ENCODE measurements at places on chromosomes 6 and 20.

DNA sequence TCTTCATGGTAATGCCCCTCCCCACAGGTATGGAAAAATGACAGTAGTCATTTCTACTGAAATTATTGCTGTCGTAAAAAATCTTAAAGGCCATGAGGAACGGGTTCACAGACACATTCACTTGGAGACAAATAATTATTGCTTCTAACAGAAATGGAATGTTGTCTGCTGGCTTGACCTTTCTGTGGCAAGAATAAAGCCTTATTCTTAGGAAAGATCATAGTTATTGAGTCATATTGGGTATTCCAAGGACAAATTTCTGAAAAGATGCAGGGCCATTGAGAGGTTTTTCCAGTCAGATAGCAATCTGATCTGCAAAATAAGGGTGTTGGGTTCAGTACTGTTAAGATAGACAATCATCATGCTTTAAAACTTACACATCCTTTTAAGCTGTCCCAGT is 29.2 kb downstream of the AKAP7 start:
- DNase-seq: no peak

- DNase-seq: no peak
These were observed 33.9 kb upstream of the PIM1 start for GRCh38 chr6:37135835-37136694.

- peak; percentile 81 for DNase-seq
These were observed 41.4 kb downstream of the DTNBP1 start for GRCh38 chr6:15621203-15622044.

GRCh38 chr6:163333701-163334663 is 80.5 kb upstream of the QKI start:
- no peak for DNase-seq

GRCh38 chr20:23639490-23639958 is 1.8 kb upstream of the CST3 start:
- no peak for DNase-seq

- no peak for DNase-seq
These were observed 37.1 kb upstream of the DUSP22 start for GRCh38 chr6:255041-255750.

DNA sequence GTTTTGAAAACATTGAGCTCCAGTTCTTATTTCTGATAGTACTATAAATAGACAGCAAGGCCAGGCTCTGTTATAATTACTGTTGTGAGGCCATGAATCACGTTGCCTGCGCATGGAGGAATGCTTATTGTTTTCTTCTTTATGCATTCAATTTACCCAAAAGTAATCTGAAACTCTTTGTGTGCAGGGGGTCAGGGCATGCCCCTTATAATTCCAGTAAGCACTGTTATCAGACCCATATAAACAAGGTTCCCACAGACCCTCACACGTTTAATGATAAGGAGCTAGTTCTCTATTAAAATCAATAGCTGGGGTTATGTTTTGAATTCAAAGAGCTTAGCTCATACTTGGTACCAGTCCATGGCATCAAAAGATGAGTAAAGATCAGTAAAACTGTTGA is 174.8 kb upstream of the ARG1 start:
- DNase-seq: no peak

Measured in upper lobe of right lung (tissue), 1 donor.